Mammary epithelial cell (primary cell): ENCODE measurements at places on chromosomes 1 and 21. TPM values are rescaled to one million over a fixed set of nuclear protein-coding genes. Genes with fewer than 3 reads are reported as not detected.

- no peak for DNase-seq
These were observed 69.5 kb downstream of the DDX20 start for GRCh38 chr1:111825217-111825616.

- no peak for DNase-seq
These were observed 62.9 kb upstream of the SELENON start for GRCh38 chr1:25737130-25737529.

CELA3B gene
- not detected for total RNA-seq

- DNase-seq: no peak
These were observed 352.3 kb upstream of the FMN2 start for GRCh38 chr1:239739375-239739774.

OR2T11 gene
- total RNA-seq: not detected in 2 replicates

GRCh38 chr1:239676522-239677273 lies 290.3 kb downstream of the CHRM3 start:
- DNase-seq: no peak

GRCh38 chr1:18556364-18556763 lies 74.3 kb upstream of the PAX7 start:
- DNase-seq: no peak

KLF17 gene
- 0.17 TPM for total RNA-seq
